ENCODE measurements at places on chromosomes 7 and 10.

- DNase-seq = no peak
These were observed 1.6 kb downstream of the SPOCK2 start for GRCh38 chr10:72086466-72087391.

GRCh38 chr10:374354-374753 lies 239.1 kb downstream of the ZMYND11 start:
- DNase-seq = no peak

- DNase-seq = no peak
These were observed 54.5 kb upstream of the CD36 start for GRCh38 chr7:80583901-80584300.

- DNase-seq = no peak
These were observed 27.4 kb upstream of the SYPL1 start for GRCh38 chr7:106139265-106140251.

GRCh38 chr7:149624006-149624405 lies 126.4 kb upstream of the ZNF746 start:
- DNase-seq = peak; percentile 38

- DNase-seq = no peak
These were observed 14.5 kb upstream of the PAX4 start for GRCh38 chr7:127632276-127632910.

All from endothelial cell of umbilical vein (primary cell).